Spleen (tissue), 13 donors: ENCODE measurements at places on chromosomes 1 and 21.

DNA sequence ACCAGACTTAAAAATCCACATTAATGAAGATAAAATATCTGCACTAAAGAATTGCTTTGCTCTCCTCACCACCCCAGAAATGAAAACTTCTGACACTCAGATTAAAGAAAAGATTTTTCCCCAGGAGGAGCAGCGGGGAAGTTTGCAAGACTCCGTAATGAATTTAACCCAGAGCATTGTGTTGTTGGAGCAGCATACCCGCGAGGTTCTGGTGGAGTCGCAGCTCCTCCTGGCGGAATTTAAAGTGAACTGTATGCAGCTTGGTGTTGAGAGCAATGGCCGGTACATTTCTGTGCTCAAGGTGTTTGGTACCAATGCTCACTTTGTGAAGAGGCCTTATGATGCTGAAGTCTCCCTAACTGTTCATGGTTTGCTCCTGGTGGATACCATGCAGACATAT, 46.4 kb downstream of the VPS13D start:
- DNase-seq, result no peak

DNA sequence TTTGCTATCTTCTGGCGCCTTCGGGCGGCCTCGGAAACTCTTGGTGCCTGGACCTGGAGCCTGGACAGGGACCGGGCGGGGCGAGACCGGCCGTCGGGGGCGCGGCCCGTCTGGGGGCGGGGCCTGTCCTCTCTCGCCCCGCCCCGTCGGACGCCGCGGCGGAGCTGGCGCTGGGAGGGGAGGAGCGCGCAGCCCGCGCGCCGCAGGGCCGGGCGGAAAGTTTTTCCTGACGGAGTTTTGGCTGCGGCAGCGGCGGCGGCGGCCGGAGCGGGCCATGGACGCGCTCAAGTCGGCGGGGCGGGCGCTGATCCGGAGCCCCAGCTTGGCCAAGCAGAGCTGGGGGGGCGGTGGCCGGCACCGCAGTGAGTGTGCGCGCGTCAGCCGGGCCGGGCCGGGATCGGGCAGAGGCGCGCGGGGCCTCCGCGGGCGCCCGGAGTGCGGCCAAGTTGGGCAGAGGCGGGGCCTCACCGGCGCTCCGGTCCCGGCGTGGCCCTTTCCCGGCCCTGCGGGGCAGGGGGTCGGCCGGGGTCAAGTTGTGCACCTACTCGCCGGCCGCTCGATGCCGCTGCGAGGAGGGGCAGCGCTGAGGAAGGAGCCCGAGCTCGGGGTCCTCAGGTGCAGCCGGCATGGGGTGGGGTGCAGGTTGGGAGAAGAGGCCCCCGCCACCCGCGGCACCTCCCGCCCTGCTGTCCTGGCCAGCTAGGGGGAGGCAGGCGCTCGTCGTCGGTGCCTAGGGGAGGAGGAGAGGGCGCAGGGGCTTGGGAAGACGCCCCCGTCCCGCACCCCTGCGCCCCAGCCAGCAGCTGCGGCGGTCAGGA, at the start of gene LDLRAP1:
LDLRAP1 (plus strand) TSS at position 182 of the 818 bp plus-strand sequence; CDS start at position 275, 93 bp downstream.
- peak; percentile 92 for DNase-seq

DNA sequence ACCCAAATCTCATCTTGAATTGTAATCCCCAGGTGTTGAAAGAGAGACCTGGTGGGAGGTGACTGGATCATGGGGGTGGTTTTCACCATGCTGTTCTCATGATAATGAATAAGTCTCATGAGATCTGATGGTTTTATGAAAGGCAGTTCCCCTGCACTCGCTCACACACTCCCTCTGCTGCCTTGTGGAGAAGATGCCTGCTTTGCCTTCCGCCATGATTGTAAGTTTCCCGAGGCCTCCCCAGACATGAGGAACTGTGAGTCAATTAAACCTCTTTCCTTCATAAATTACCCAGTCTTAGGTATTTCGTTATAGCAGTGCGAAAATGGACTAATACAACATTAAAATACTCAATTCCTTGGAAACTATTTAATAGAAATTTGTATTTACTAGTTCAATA, 99.2 kb downstream of the PROX1 start:
- DNase-seq, result no peak

GRCh38 chr21:15029077-15029476, 35.7 kb downstream of the NRIP1 start:
- DNase-seq, result no peak

- no peak for DNase-seq
These were observed 8.3 kb upstream of the FAM177B start for GRCh38 chr1:222728746-222729145.
